ENCODE measurements at places on chromosomes 13 and 19.

DNA sequence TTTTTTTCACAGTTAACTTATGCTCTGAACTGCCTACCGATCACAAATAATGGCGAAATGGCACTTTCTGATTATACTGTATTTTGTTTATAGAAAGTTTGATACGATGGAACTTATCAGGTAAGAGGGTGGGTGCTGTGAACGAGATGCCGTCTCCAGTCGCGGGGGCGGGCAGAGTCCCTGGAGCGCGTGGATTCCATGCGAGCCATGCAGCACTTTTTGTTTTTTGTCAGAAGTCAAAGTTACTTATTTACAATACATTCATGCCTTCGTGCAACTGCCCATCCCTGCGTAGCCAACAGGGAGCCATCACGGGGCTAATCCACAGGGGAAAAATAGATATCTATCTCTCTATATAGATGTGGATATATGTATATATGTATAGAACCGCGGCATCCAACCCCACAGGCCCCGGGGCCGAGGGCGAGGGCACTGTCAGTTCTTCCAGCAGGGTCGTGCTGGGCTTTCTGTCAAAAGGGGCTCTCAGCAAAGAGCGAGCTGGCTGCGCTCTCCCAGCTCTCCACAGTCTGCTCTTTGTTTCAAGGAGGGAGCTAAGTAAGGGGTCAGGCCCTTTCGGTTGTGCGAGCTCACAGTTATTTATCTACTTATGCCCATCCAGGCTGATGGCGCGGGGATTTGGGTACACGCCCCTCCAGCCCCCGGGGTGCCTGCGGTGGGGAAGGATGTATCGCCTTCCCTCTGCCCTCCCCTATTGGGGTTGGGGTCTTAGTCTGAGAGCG lies 3.4 kb downstream of the SLITRK1 start:
- DNase-seq: no peak

- DNase-seq: no peak
Measured at GRCh38 chr13:78121001-78121400, 202.4 kb upstream of the EDNRB start.

DNA sequence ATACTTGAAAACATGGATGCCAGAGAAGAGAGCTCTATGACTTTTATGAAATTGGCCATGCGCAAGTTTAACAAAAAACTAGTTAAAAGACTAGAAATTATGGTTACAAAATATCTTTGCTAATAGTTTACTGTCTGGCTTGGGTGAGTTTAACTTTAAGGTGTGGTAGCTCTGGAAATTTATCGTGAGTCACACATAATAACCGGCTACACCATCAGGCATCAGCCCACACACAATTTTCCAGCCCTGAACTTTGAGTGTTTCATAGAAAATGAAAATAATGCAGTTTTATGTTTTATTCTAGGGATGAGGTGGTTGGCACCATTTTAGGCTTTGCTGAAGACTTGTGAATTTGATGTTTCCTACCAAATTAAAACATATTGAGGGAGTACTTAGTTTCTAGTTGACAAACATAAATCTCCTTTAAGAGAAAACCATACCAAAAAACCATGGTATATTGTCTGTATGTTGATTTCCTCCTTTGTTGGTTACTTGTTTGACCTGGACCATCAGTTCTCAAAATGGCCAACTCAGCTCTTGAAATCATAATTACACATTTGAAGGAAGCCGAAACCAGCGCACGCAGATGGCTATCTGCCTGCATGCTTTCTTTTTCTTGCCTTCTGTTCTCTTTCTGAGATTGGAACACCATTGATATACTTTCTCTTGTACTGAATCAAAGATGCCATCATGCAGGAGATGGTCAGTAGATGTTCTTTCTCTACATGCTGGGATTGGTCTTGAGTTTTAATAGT lies 125.1 kb downstream of the AKAP11 start:
- DNase-seq: no peak

DNA sequence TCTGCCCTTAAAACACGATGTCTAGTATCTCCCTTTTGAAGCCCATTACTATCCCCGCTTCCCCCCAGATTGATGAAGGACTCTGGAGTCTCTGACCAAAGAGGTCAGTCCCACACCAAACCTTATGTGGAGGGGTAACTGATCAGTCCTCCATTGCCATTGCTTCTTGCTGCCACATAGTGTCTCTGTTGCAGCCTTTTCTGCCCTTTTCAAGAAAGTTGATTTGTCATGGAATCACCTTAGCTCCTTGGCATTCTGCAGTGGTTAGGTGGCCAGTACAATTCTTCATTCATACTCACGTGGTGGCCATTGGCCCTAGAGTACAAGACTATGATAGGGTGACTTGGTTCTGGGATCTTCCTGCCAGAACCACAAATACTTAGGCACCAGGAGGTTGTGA lies 8.4 kb upstream of the HTR2A start:
- DNase-seq: no peak

DNA sequence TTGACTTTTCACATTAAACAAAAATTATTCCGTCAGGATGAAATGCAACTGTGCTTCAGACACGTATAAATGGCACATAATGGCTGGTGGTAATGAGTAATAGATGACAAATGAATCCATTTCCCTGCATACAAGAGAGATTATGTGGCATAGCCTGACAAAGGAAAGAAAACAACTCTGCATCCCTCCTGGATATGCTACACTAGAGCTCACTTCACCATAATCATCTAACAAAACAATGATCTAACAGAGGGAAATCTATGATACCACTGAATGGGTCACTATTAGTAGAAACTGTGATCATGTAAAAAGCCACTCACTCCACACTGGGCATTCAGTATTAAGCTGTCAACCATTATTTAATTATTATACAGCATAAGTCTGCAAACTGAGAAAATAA lies 1498.4 kb downstream of the EFNB2 start:
- DNase-seq: no peak

GRCh38 chr13:46101002-46101401 lies 3.8 kb downstream of the CPB2 start:
- DNase-seq: no peak

DNA sequence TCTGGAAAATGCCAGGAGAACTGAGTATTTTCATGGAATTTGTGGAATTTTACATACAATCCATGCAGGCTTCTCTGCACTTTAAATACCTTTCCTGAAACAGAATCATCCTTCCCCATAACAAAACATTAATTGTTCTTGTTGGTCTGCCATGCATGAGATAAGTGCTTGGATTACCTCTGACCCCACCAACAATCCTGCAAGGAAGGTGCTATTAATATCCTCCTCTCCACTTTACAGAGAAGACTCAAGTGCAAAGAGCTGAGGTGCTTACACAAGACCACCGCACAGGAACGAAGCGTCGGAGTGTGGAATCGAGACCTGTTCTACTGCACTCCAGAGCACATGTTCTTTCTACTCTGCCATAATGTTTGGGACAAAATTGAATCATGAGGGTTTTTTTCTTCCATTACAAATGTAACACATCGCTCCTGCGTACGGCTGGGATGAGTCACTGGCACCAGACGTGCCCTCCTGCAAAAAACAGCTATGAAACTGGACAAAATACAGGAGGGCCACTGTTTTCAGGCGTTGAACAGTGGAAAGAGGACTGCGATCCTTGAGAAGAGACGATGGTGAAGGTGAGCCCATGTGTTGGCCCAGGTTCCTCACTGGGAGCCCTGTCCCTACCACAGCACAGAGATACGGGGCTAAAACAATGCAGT lies 12.9 kb upstream of the LRRC4B start:
- peak; percentile 3 for DNase-seq

- peak; percentile 72 for DNase-seq
Measured at GRCh38 chr19:39407410-39407659, 688 bp downstream of the ZFP36 start.

DNA sequence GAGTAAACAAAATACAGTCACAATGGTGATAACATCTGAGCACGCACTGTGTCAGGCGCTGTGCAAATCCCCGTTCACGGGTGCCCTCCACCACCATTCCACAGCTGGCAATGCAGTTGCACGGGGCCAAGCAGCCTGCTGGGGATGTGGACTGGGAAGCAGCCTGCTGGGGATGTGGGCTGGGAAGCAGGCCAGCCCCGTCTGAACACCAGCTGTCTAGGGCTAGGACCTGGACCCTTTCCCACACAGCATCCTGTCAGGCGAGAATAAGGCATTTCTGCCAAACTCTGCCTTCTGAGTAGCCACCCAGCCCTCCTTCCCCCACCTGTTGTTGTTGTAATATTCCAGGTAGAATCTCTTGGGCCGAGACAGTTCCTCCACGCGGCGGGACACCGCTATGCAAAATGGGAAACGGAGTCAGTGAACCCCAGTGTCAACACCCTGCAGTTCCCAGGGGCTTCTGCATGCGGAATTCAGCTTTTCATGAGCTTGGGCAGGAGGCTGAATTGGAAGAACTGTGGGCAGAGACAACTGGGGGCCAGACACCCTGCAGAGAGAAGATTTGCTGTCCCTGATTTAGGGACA lies 27.8 kb upstream of the MIER2 start:
- DNase-seq: peak; percentile 66

DNA sequence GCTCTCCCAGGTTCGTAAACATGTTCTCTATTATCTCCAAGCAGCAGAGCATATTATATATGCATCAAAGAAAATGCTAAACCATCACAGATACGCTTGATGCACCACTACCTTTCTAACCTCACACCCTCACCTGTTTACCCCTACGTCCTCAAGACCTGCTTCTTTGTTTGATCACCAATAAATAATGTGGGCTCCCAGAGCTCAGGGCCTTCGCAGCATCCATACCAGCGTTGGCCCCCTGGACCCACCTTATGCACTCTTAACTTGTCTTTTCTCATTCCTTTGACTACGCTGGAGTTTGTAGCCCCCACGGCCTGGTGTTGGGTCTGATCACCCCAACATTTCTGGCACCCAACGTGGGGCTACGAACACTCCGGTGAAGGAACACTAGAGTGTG lies 10.0 kb upstream of the ZNF443 start:
- DNase-seq: no peak

- no peak for DNase-seq
Measured at GRCh38 chr13:100523411-100523810, 65.2 kb downstream of the GGACT start.

DNA sequence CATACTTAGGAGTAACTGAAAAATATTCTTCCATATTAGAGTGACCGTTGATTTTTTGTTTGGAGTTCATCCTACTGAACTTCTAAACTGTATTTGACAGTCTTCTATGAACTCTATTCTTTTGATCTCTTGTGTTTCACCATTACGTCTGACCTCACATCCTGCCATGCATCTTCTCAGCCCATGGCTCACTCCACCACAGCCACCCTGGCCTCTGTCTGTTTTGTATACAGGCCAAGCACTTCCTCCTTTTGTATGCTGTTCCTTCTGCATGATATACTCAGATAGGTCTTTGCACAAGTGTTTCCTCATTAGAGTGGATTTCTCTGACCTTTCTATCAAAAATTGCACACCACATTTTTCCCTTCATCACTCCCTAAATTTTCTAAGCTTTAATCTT lies 119.9 kb downstream of the MAB21L1 start:
- no peak for DNase-seq

All from kidney (tissue), 22 donors.